ENCODE measurements at places on chromosomes 5 and 9.

DNA sequence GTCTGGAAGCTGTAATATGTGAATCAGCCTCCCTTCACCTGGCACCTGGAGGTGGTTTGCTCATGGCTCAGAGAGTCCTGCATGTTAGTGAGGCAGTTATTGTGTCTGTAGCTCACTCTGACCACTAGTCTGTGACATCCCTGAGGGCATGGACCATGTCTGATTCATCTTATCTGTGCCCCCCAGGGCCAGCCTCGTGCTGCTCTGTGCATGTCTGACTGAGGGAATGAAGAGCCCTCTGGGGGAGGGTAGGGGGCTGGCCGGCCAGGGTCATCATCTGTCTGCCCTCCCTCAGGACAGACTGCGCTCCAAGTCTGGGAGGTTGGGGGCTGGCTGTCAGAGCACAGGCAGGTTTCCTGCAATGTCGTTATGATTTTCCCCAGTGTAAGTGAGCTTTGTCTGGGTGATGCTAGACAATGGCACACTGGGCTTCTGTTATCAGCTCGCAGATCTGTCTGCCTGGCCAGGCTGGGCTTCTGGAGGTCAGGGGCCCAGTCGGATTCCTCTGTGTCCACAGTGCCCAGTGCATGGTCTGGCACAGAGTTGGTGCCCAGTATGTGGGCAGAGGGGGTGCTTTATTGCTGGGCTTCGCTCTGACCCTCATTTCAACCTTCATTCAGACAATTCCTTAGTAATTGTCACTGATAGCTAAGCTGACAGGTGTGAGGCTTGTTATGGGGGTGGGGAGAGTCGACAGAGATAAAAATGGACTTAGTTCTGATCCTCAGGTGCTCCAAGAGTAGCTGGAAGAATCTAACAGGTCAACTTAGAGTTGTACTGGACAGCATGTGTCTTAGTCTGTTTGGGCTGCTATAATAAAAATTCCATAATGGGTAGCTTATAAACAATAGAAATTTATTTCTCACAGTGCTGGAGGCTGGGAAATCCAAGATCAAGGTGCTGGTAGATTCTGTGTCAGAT is 85.7 kb upstream of the SHB start:
- no peak for DNase-seq

DNA sequence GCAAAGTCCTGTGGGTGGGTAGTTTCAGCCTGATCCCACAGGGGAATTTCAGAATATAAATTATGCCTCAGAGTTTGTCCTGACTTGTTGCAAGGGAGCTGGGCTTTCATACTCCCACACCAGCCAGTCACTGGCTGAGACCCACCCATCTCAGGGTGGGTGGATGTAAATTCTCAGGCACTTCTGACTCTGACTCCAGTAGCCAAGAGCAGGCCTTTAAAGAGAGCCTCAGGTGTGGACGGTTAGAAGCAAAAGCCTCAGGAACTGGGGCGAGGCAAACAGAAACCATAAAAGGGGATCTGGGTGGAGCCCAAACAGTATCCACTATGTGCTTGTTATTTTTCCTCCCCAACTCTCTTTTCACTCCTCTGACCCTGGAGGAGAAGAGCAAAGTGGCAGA is 28.6 kb upstream of the FBXW11 start:
- DNase-seq, result no peak

- DNase-seq, result no peak
Measured at GRCh38 chr5:128413356-128413755, 124.7 kb downstream of the FBN2 start.

- no peak for DNase-seq
Measured at GRCh38 chr9:126687930-126688461, 74.3 kb downstream of the LMX1B start.

DNA sequence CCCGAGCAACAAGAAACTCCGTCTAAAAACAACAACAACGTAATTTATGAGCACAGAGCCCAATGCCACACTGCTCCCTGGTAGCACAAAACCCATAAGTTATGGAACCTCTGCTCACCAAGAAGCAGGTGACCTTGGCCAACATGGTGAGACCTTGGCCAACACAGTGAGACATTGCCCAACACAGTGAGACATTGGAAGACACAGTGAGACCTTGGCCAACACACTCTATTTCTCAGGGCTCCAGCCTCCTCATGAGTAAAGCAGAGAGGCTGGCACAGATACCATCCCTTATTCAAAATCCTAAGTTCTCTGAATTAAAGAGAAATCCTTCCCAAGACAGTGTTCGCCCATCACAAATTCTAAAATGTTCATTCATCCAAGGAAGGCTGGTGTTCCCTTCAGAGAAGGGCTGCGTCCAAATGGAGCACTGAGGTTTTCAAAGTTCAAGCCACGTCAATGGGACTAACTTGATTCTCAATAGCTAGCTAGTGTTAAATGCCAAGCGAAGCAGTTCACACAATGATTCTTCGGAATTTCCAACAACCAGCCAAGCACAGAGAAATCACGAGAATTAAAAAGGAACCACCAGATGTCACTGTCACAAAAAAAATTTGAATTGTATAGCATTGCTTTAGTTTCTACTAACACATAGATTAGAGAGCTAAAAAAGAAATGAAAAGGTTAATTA is 29.5 kb downstream of the TTC39B start:
- DNase-seq, result no peak

- no peak for DNase-seq
Measured at GRCh38 chr9:136584401-136584932, 38.6 kb upstream of the NOTCH1 start.

DNA sequence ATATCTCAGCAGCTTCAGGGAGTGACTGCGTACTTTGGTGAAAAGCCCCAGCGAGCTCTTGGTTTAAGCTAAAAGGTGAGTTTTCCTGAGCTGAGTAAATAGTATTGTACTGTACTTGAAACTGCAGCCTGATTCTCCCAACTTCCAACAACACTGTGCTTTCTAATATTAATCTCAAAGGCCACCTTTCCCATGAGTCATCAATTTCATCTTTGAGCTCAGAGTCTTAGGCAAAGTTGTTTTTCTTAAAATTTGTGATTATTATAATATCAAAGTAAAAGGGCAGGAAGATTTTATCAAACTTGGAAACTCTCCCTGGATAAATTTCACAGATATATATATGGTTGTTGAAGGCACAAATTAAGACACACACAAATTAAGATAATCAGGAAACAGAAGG is 51.0 kb downstream of the TRPC7 start:
- no peak for DNase-seq

DNA sequence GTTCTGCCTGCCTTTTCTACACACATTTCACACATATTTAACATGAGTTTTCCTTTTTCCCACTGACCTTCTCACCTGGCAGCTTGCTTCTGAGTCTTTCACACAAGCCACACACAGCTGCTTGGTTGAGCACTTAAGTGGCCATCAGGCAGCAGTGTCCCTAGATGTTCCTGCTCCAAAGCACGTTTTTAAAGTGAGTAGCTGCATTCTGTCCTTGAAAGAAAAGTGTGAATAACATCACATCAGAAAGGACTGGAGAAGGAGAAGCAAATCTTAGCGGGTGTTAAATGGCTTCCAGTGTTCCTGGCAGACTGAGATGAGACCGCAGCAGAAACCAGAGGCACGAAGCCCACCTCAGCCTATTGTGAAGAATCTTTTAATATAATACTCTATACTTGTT is 209.2 kb upstream of the IRX4 start:
- no peak for DNase-seq

- no peak for DNase-seq
Measured at GRCh38 chr9:132596200-132596599, 13.8 kb downstream of the BARHL1 start.

DNA sequence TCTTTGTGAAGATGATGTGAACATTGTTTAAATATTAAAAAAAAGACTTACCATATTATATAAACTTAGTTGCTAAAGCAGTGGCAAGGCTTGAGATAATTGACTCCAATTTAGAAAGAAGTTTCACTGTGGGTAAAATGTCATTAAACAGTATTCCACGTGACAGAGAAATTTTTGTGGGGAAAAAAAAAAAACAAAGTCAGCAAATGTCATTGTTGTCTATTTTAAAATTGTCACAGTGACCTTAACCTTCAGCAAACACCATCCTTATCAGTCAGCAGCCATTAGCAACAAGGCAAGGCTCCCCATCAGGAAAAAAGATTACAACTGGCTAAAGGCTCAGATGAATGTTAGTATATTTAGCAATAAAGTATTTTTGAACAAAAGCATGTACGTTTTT is 99.3 kb upstream of the CDH18 start:
- DNase-seq, result no peak

DNA sequence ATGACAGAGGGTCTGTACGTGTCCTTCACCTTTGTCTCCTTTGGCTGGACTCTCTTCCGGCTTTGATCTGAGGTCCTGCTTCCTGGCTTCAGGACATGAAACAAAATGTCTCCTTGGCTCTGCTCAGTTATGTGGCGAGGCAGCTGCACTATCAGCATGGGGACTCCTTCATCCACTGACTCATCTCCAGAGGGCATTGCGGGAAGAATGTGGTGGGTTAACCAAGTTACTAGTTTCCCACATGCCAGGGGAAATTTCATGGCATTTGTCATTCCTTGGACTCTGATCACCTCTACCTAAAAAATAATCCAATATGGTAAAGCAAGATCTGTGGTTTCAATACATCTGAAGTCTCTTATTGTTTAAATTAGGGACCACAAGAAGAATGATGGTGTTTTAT is 259.7 kb downstream of the MED10 start:
- DNase-seq, result no peak

DNA sequence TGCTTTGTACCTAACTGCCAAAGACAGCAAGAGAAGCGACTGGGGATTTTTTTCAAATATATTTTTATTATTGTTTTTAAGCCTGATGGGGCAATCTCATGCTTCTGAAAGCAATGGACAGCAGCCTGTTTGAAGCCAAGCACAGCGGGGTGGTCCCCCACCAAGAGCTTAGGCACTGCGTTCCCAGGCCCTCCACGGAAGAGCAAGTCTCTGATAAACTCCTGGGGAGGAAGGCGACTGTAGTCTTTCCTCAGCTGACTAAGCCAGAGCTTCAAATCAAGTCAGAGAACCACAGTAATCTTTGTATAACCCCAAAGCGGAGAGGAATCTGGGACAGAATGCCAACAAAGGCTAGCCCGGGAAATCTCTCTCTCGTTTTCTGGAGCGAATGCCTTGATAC is 54.4 kb downstream of the ARSB start:
- no peak for DNase-seq

- DNase-seq, result no peak
Measured at GRCh38 chr9:104977580-104977979, 49.6 kb upstream of the ABCA1 start.

DNA sequence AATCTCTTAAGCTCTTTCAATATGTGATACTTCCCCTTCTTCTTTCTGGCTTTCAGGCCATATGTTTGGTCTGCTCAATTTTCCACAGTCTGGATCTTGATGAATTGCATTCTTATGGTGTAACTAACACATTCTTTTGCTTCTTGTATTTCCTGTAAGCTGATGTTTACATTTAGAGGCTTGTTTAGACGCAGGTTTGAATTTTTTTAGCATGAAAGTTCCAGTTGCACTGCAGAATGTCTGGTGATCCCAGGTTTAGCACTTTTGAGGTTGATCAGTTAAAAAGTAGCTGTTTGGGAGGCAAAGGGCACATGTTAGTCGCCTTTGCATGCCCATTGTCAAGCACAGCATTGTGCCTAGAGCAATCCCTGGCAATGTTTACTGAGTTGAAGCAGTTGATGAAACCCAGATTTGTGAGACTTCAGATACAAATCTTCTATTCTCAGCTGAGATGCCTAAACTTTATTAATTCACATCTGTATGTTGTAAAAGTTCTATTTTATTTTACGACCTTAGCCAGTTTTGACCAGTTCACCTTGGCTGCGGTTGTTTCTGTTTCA is 59.6 kb upstream of the SPATA31C2 start:
- DNase-seq, result no peak

- DNase-seq, result no peak
Measured at GRCh38 chr9:130245474-130245873, 20.1 kb upstream of the HMCN2 start.

GRCh38 chr5:1005249-1005851 is 3.3 kb upstream of the NKD2 start:
- DNase-seq, result no peak

DNA sequence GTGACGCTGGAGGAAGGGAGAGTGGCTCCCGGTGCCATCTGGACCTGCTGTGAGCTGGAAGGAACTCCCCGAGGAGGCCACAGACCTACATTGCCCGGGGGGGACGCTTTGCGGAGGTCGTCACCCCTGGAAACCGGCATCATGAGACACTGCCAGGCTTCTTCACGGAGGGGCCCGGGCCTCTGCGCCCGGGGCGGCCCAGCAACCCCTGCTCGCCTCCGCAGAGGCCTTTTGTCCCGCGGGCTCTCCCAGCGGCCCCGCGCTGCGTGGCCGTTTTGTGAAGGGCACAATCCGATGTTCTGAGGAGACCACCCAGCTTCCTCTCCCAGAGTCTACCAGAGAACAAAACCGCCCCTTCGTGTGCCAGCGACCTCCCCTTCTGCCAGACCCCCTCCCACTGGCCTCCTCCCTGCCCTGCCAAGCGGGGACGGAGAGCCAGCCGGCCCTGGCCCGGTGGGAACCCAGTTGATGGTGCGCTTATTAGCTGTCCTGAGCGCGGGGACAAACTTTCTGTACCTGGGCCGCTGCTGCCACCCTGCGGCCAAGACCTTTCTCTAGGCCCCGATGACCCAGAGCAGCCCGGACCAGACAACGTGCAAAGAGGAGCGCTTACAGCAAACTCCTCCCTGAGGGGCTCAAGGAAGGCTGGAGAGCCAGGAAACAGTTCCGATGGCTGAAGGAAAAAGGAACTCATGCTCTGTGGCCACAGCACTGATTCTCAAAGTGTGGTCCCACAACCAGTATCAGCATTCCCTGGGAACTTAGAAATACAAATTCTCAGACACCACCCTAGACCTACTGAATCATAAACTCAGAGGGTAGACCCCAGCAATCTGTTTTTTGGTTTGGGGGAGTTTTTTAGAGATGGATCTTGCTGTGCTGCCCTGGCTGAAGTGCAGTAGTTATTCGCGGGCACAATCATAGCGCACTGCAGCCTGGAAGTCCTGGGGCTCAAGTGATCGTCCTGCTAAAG is 86.7 kb downstream of the SLC1A3 start:
- peak; percentile 12 for DNase-seq

DNA sequence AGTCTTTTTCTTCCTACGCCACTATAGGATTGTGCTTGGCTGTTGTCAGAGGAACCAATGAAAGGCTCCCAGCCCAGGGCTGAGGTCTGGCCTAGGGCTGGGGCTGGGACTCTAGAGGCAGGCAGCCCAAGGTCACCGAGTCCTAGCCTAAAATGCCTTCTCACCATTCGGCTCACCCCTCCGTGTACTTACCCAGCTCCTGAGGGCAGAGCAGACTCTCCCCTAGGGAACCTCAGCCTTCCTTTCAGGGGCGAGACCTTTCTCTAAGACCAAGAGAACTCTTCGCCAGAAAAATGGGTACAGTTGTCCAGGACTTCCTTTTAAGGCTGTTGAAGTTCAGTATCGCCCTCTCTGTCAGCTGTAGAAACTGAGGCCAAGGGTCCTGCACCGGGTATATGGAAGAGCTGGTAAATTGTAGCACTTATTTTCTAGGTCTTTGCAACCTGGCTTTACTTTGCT is 1.7 kb upstream of the SPRY4 start:
- no peak for DNase-seq

DNA sequence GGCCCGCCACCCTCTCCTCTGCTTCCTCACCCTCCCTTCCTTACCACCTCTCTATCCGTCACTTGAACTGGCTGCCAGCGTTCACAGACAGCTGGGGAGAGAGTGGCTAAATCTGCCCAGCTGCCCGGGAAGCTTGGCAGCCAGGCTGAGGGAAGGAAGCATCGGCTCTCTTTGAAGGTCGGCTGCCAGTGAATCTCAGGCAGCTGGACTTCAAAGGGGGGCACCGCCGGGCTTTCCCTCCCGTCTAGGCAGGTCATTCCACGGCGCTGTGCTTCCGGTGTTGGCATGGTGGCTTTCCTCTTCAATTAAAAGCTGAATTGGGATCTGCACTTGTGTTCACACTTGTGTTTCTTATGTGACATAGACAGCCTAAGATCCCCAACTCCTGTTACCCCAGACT is 174.0 kb downstream of the GDNF start:
- no peak for DNase-seq
